ENCODE measurements at places on chromosomes 16 and 17.

DNA sequence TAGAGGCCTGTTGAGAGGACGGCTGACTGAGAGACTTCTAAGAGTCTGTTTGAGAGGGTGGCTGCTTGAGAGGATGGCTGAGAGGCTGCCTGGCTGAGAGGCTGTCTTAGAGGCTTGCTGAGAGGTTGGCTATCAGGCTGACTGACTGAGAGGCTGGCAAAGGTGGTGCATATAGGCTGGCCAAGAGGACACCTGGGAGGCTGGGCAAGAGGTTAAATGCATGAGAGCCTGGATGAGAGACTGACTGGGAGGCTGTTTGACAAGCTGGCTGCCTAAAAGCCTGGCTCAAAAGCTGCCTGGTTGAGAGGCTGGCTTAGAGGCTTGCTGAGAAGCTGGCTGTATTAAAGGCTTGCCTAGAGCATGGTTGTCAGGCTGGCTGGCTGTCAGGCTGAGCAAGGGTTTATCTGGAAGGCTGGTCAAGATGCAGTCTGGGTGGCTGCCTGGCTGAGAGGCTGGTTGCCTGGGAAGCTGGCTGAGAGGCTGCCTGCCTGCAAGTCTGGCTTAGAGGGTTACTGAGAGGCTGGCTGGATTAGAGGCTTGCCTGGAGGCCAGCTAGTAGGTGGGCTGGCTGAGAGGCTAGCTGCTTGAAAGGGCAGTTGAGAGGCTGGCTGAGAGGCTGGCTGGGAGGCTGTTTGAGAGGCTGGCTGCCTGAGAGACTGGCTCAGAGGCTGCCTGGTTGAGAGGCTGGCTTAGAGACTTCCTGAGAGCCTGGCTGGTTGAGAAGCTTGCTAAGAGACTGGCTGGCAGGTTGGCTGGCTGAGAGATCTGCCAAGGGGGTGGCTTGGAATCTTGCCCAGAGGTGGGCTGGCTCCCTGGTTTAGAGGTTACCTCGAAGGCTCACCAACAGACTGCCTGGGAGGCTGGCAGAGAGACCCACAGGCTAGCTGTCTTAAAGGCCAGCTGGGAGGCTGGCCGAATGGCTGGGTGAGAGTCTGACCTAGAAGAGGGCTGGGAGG is 38.3 kb upstream of the ACSM2B start:
- DNase-seq = no peak

GRCh38 chr17:73654241-73654640 is 10.0 kb upstream of the SDK2 start:
- DNase-seq = no peak

GRCh38 chr17:49871211-49871610 is 23.3 kb upstream of the TAC4 start:
- DNase-seq = no peak

GRCh38 chr17:48426019-48426665 is 3.9 kb downstream of the SKAP1 start:
- no peak for DNase-seq

GRCh38 chr17:8954339-8954738 is 11.2 kb downstream of the PIK3R5 start:
- DNase-seq = no peak

- DNase-seq = no peak
These were observed 2.6 kb downstream of the CACNA1H start for GRCh38 chr16:1155353-1156054.

- DNase-seq = no peak
These were observed 6.3 kb upstream of the MNT start for GRCh38 chr17:2406903-2407790.

GRCh38 chr16:10922328-10923145 is 19.7 kb downstream of the DEXI start:
- DNase-seq = no peak

DNA sequence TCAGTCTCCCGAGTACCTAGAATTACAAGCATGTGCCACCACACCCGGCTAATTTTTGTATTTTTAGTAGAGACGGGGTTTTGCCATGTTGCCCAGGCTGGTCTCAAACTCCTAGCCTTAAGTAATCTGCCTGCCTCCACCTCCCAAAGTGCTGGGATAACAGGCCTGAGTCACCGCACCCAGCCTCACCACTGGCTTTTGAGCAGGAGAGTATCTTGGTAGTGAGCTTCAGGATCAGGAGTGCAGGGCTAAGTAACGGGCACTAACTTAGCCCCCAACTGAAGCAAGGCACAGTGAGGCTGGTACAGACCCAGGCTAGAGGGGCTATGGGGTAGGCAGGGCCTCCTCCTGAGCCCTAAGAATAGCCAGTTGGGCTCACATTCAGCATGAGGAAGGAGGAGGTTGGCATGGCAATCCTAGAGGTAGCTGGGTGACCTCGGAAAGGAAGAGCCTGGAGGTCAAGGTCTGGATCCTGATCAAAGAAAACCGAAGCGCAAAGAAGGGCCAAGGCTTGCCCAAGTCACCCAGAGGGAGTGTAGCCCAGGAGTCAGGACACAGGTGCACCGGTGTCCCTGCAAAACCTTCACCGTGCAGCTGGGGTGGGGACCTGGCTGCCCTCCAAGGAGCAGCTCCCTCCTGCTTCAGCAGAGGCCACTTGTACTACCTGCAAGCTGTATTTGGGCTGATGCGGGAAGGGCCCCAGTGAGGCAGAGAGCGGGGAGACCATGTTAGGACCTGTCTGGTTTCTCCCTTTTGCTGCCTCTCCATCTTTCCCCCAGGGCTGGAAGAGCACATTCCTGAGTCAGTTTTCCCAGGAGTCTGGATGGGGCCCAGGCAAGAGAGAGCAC is 1.3 kb upstream of the ADGRG5 start:
- no peak for DNase-seq

GRCh38 chr16:11630046-11630767 is 38.0 kb upstream of the SNN start:
- no peak for DNase-seq

DNA sequence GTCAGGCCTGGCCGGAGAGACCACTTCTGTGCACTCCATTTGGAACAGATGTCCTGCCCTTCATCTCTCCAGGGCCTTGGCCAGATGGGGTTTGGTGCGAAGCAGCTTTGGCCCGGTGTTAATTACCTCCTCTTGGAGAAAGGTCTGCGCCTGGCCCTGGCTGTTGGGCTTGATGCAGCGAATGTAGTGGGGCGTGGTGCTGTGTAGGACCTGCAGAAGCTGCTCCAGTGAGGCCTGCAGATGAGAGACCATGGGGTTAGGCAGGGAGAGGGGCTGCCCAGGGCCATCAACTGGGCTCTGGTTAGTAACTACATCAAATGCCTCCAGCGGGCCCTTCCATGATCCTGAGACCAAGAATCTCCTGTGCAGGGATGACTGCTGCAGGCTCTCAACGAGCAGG is 18.7 kb downstream of the ZNHIT3 start:
- DNase-seq = no peak
